ENCODE measurements at places on chromosomes 1 and 21. TPM values are rescaled to one million over a fixed set of nuclear protein-coding genes. Genes with fewer than 3 reads are reported as not detected.

Gene PCP4
- total RNA-seq: 3.5 TPM

Gene ADAMTS4
- total RNA-seq: 6.1 TPM

Gene LCE1D
- total RNA-seq: not detected

Gene CA6
- total RNA-seq: not detected

Gene RGSL1
- total RNA-seq: not detected

Gene MTARC1
- 8.5 TPM for total RNA-seq

Gene HENMT1
- total RNA-seq: 0.73 TPM

DNA sequence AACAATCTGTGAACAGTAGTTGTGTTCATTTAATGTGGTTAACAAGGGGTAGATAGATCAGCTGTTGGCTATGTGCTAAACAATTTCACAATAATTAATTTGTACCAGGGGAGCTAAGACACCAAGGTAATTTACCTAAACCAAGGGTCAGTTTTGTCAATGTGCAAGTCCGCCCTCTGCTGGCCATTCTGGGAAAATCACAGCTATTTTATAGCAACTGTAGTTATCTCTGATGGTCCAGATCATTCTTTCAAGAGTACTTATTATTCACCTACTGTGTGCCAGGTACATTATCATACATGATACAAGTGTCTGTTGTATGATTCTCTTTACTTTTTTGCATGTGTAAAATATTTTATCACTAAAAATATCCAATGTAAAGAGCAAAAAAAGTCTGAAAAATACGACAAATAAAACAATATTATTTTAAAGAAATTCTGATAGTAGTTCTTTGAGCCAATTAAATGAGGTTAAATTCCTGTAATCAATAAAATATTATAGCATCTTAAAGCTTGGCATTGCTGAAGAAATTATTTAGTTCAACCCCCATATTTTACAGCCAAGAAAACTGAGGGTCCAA lies 312.3 kb upstream of the FAM78B start:
- no peak for DNase-seq
- H3K4me3 ChIP-seq: no peak overlapping the region
- no peak overlapping the region for H3K27ac ChIP-seq
- peaks cover 4% of the 10 kb centered on the region for H3K27me3 ChIP-seq

DNA sequence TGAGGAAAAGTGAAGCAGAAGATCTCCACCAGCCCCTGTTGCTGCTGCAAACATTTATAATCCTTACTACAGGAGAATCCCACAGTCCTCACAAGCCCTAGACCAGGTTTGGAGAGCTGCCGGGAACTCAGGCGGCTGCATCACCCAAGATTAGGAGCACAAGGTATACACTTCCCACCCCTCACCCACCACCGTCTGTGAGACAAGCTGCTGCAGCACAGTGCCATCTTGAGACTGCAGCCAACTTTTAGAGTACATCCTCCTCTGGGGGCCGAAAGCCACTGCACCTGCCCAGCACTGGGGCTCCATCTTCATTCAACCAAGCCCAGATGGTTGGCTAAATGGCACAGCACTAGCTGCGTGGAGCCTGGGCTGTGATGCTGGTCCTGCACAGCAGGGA lies 13.8 kb downstream of the OLFML3 start:
- H3K4me3 ChIP-seq: no peak overlapping the region
- no peaks in the 10 kb centered on the region for H3K27me3 ChIP-seq
- no peak for DNase-seq
- no peaks in the 10 kb centered on the region for H3K36me3 ChIP-seq

GRCh38 chr1:45883658-45884057 lies 80.2 kb downstream of the MAST2 start:
- no peaks in the 10 kb centered on the region for H3K4me1 ChIP-seq
- H3K27ac ChIP-seq: no peak overlapping the region
- H3K27me3 ChIP-seq: no peaks in the 10 kb centered on the region
- H3K4me3 ChIP-seq: no peak overlapping the region

DNA sequence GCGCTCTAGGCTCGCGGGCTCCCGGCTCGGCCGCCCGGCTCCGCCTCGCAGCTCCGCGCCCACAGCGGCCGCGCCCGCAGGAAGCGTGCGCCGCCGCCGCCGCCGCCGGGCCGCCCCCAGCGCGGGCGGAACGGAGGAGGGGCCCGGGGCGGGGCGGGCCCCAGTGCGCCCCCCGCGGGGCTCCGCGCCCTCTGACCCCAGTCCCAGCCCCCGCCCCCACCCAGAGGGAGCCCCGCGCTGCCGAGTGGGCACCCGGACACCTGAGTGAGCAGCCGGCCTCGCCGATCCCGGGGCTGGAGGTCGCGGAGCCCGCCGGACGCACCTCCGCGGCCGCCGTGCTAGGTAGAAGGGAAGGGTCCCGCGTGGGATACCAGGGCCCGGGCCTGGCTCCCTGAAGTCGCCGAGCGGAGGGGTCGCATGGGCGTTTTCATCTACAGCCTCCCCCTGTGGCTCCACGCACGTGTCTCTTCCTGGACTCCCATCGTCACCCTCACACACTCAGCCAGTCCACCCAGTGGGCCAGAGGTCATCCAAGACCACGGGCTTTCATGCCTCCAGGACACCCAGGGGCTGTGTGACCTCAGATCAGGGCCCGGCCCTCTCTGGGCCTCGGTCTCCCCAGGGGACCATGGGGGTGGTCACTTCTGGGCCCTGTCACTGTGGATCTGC lies at the start of gene SDC3:
Gene SDC3 (minus strand): TSS at position 63 of the 669 bp plus-strand sequence. CDS start 172 bp downstream, outside the sequence.
- no peaks in the 10 kb centered on the region for H3K36me3 ChIP-seq
- no peaks in the 10 kb centered on the region for H3K4me1 ChIP-seq
- H3K27ac ChIP-seq: no peak within 1 kb of the TSS
- H3K27me3 ChIP-seq: no peaks in the 10 kb centered on the region

DNA sequence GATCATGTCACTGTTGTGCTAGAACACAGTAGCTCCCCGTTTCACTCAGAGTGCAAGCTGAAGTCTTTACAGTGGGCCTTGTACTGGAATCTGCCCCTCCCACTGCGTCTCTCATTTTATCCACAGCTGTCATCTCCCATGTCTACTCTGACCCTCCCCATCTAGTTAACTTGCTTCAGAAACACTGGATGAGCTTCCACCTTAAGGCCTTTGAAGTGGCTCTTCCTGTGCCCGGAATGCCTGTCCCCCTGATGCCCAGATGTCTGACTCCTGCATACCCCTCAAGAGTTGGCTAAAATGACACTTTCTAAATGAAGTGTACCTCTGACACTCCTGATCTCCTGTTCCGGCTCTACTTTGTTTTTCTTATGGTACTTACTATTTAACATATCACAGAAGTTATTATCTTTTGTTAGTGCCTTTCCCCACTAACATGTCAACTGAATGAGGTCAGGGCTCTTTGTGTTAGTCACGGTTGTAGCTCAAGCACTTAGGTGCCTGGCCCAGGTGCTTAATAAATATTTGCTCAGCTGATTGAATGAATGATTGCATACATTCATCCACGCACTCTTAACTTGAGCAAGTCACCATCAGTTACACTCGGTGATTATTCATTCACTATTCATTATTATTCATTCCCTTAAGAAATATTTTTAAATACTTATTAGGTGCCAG lies 13.3 kb downstream of the ARV1 start:
- DNase-seq: peak; percentile 42
- H3K36me3 ChIP-seq: peaks cover 7% of the 10 kb centered on the region
- H3K4me3 ChIP-seq: no peak overlapping the region
- peaks cover 11% of the 10 kb centered on the region for H3K4me1 ChIP-seq

- DNase-seq: no peak
- H3K4me3 ChIP-seq: no peak overlapping the region
- H3K36me3 ChIP-seq: no peaks in the 10 kb centered on the region
- no peaks in the 10 kb centered on the region for H3K27me3 ChIP-seq
- peak overlapping the region; percentile 30 for H3K27ac ChIP-seq
Observed at GRCh38 chr1:183735069-183735860, 69.7 kb upstream of the RGL1 start.

GRCh38 chr1:209879539-209879938 lies 51.8 kb downstream of the UTP25 start:
- peaks cover 5% of the 10 kb centered on the region for H3K4me1 ChIP-seq
- no peaks in the 10 kb centered on the region for H3K36me3 ChIP-seq
- no peak overlapping the region for H3K4me3 ChIP-seq
- no peak for DNase-seq

DNA sequence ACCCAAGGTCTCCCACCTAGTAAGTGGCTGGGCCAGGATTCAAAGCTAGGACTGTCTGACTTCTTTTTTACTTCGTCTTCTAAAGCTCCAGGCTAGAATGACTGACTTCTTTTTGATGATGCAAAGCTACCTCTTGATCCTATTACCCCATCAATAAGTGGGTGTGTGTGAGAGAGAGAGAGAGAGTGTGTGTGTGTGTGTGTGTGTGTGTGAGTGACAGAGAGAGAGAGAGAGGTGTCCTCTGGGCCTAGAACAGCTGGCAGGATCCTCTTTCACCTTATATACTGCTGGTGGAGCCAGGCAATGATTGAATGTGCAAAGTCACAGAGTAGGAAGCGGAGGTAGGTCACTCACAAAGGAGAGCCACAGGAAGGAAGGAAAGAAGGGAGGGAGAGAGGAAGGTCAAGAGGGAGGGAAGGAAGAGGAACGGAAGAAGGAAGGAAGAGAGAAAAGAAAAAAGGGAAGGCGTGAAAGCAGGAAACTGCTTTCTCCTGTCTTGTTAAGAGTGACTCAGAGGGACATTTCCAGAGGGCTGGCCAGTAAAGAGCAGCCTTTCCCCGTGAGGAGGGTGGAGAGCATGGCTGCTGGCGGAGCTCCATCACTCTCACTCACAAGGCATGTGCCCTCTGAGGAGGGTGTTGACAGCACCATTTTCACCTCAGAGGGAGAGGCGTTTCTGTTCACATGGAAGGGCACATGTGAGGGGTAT lies 68.9 kb downstream of the CDC7 start:
- no peaks in the 10 kb centered on the region for H3K36me3 ChIP-seq
- H3K27me3 ChIP-seq: no peaks in the 10 kb centered on the region
- no peak overlapping the region for H3K27ac ChIP-seq
- no peak overlapping the region for H3K4me3 ChIP-seq

DNA sequence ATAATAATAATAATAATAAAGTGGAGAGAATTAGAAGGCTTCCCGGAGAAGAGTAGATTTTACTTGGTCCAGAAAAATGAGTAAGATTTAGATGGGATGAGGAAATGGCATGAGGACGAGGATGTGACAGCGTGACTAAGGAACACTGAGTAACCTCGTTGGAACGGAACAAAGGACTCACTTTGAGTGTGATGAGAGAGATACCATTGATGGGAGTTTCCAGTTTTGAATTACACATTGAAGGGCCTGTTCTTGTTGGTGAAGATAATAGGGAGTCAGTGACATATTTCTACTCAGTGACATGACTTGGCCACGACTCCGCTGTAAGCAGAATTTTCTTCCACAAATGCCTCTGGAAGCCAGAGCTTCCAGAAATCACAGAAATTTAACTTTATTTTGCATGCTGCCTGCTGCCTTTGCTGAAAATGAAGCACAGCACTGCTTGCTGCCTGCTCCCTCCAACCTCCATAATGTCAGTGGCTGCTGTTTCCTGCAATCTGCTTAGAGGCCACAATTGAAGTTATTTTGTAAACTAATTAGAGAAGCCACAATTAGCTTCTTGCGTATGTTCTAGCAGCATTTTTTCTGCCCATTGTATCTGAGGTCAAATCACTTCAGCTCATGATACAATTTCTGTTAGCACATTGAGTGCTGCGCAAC lies 33.7 kb upstream of the FBXO28 start:
- no peak for DNase-seq
- no peak overlapping the region for H3K27ac ChIP-seq
- H3K36me3 ChIP-seq: no peaks in the 10 kb centered on the region
- no peaks in the 10 kb centered on the region for H3K27me3 ChIP-seq
- H3K4me3 ChIP-seq: no peak overlapping the region

GRCh38 chr1:4673494-4673893 lies 19.1 kb downstream of the AJAP1 start:
- no peaks in the 10 kb centered on the region for H3K27me3 ChIP-seq
- H3K4me1 ChIP-seq: no peaks in the 10 kb centered on the region
- H3K27ac ChIP-seq: no peak overlapping the region
- DNase-seq: no peak

GRCh38 chr1:159315381-159315780 lies 13.2 kb downstream of the FCER1A start:
- no peaks in the 10 kb centered on the region for H3K36me3 ChIP-seq
- no peak for DNase-seq
- no peak overlapping the region for H3K27ac ChIP-seq
- no peaks in the 10 kb centered on the region for H3K27me3 ChIP-seq
- no peak overlapping the region for H3K4me3 ChIP-seq

GRCh38 chr1:118688891-118689290 lies 299.3 kb downstream of the TBX15 start:
- DNase-seq: no peak
- H3K4me3 ChIP-seq: no peak overlapping the region
- no peak overlapping the region for H3K27ac ChIP-seq

- H3K4me3 ChIP-seq: no peak overlapping the region
- no peaks in the 10 kb centered on the region for H3K27me3 ChIP-seq
- DNase-seq: no peak
- H3K36me3 ChIP-seq: no peaks in the 10 kb centered on the region
- H3K27ac ChIP-seq: no peak overlapping the region
Observed at GRCh38 chr1:247172996-247173395, 1.2 kb upstream of the ZNF124 start.

DNA sequence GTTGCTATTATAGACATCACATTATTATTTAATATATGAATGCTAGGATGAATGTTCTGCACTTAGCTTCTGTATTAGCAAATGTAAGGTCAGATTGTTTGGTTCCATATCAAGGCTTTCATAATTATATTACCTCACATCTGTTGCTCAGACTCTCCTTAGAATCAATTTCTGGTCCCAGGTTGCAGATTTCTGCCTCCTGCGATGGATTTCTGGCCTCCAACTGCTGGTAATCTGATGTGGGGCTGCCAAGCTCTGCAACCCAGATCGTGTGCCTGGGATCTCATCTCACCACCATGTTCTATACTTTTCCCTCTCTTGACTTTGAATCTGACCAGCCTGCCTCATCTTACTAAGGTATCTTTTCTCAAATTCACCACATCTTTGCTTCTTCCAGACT lies 25.2 kb downstream of the PLPPR5 start:
- no peaks in the 10 kb centered on the region for H3K36me3 ChIP-seq
- H3K4me3 ChIP-seq: no peak overlapping the region
- H3K27ac ChIP-seq: no peak overlapping the region
- no peak for DNase-seq
- H3K27me3 ChIP-seq: no peaks in the 10 kb centered on the region
- H3K4me1 ChIP-seq: no peaks in the 10 kb centered on the region

DNA sequence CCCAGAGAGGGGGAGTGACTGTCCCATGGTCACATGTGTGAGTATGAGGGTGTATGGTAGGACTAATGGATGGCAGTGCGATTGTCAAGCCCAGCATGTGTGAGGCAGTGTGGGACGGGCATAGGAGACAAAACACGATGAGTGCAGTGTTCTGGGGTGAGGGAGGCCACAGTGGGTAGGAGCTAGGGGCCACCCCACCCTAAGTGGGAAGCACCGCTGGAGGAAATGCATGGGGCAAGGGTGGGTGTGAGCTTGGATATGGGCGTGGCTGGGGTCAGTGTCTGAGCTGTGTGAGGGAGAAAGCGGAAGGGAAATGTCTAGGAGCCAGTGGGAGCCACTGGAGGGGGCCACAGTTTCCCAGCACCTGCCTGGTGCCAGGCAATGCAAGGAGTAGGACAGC lies 56.5 kb downstream of the FOXO6 start:
- no peak for DNase-seq
- no peaks in the 10 kb centered on the region for H3K27me3 ChIP-seq
- H3K4me1 ChIP-seq: no peaks in the 10 kb centered on the region
- no peaks in the 10 kb centered on the region for H3K36me3 ChIP-seq
